ENCODE measurements at places on chromosomes 6 and 20. TPM values are rescaled to one million over a fixed set of nuclear protein-coding genes. Genes with fewer than 3 reads are reported as not detected.

Gene APOBEC2
- total RNA-seq, result not detected

Gene FRK
- 2.4 TPM for total RNA-seq

Gene C20orf202
- total RNA-seq, result not detected

Gene SAPCD1
- total RNA-seq, result 3.7 TPM

Gene SMLR1
- total RNA-seq, result not detected

Gene NCOA6
- 17.4 TPM for total RNA-seq

Gene DLK2
- 5.1 TPM for total RNA-seq

Gene IMPG1
- total RNA-seq, result not detected

Gene TGM2
- 478 TPM for total RNA-seq

Gene ENPP4
- 0.25 TPM for total RNA-seq

Gene MMP24OS
- 56.9 TPM for total RNA-seq
